ENCODE measurements at places on chromosomes 3 and 15.

DNA sequence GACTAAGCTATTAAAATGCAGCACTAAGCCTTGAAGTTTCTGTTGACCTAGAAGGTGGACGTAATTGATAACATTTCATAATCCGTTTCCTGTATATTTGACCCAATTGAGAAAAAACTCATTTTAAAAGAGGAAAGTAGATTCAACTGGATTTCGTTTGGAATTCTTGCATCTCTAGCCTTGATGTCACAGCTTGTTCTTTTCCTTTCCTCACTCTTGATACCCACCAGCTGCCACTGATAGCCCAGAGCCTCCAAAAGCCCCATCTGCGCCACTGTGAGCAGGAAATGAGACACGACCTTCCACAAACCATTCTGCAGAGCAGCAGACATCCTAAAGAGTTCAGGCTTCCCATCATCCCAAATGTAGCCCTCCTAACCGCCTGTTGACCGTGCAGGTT lies 61.8 kb downstream of the FOXB1 start:
- no peak for DNase-seq

GRCh38 chr15:41407341-41407740 lies 5.0 kb upstream of the NDUFAF1 start:
- DNase-seq, result no peak

DNA sequence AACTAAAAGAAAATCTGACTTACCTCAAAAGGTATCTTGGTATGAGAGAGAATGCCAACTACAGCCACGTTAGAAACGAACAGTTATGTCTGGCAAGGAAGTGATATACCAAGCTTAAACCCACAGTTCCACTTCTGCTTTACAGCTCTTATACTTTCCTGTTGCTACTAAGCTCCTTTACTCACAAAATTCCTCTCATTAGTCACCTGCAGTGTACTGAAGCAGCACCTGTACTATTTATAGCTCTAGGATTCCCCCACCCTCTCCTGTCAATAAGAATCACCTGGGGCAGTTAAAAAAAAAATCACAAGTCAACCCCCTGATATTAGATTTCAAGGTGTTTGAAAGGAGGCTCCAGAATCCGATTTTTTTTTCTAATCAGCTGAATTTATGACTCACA lies 2.9 kb upstream of the TMEM266 start:
- DNase-seq, result no peak

DNA sequence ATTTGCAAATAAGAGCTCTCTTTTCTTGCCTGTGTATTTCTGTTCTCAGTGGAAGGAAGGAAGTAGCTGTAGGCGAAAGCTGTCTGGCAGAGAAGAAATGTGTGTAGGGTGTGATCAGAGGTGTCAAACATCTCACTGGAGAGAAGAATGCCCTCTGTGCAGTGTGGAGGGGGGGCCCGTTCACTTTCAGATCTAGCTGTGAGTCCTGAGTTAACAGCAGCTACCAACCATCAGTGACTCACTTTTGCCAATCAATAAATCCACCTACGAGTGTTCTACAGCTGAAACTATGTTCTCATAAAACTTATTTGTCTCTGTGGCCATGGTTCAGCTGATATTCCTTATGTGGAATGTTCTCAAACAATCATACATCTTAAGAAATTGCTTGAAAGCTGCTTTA lies 103.7 kb downstream of the FRMD4B start:
- no peak for DNase-seq

GRCh38 chr3:152279479-152279878 lies 10.8 kb downstream of the MBNL1 start:
- no peak for DNase-seq

DNA sequence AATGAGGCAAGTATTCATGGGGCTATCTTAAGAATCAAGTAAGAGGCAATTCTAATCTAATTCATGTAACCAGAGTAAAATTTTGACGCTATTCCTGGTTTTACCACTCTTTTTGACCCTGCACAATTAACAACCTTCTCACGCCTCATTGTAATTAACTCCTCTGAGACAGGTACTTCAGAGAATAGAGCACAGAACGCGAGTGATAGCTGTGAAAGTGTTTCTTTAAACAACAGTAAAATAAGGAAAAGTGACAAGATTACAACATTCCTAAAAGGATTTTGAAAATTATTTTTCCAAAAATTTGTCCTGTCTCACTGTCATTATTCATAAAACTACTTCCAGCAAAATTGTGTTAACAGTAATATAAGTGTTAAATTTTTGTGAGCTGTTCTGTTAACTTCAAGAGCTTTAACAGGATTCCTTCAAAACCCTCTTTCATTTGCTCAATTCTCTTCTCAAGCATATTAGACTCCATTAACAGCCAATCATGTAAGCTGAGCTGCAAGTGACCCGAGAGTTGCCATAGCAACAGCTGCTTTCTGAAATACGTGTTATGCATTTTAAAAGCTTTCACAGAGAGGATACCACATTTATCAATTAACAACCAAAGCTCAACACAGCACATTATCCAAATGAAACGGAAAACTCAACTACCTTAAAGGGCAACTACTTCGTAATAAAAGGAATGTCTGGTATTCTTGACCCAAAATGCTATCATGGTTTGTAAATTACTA lies 93.1 kb downstream of the STAG1 start:
- DNase-seq, result peak; percentile 45

DNA sequence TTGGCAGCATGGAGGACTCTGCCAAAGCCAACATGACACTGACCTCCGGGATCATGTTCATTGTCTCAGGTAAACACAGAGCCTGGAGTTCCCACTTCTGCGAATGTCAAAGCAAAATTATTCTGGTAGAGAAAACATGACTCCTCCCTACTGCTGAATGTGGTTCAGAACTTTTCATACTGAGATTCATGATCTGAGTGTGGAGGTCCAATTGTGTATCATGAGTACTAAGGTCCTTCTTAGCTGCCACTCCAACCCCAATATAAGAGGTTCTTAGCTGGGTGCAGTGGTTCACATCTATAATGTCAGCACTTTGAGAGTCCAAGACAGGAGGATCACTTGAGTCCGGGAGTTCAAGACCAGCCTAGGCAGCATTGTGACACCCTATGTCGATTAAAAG lies 13.8 kb downstream of the CLDN18 start:
- no peak for DNase-seq

- peak; percentile 5 for DNase-seq
Observed at GRCh38 chr15:66066481-66066880, 187.1 kb downstream of the MEGF11 start.

- no peak for DNase-seq
Observed at GRCh38 chr15:74383695-74384565, 16.5 kb upstream of the CYP11A1 start.

DNA sequence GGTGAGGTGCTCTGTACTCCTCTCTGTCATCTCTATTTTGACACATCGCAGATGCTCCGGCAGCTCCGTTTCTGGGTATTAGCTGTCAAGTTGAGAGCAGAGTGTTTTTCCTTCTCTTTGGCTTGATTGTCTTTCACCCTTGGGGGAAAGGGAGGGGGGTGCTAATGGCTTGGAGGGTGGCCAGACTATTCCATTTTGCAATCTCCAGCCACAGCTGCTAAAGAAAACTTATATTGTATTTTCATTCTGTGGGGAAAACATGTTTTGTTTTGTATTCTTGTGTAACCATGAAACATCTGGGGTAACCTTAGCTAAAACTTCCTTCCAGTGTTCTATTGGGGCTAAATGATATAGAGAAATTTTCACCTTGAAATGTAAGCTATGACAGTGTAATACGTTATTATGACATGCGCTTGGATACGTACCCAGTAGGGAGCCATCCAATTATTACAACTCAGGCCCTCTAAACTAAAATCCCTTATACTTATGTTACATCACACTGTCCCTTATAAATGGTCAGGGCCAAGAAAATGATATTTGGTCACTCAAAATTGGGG lies 14.0 kb upstream of the LARP6 start:
- DNase-seq, result no peak

DNA sequence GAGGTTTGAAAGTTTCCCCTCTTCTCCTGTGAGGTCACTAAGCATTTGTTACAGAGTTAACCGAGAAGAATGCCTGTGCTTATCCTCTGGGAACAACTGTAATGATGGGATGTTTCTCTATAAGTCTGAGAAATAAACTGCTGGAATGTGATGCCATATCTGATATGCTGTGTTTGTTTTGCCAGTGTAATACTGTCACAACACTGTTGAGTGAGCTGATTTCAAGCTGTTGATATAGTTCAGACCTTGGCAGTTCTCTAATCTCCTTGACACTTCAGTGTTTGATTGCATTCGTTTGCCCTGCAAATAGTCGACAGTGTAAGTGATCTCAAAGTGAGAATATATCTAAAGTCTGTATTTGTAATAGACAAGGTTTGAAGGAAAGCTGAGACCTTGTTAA lies 73.3 kb downstream of the PTPRG start:
- DNase-seq, result no peak

DNA sequence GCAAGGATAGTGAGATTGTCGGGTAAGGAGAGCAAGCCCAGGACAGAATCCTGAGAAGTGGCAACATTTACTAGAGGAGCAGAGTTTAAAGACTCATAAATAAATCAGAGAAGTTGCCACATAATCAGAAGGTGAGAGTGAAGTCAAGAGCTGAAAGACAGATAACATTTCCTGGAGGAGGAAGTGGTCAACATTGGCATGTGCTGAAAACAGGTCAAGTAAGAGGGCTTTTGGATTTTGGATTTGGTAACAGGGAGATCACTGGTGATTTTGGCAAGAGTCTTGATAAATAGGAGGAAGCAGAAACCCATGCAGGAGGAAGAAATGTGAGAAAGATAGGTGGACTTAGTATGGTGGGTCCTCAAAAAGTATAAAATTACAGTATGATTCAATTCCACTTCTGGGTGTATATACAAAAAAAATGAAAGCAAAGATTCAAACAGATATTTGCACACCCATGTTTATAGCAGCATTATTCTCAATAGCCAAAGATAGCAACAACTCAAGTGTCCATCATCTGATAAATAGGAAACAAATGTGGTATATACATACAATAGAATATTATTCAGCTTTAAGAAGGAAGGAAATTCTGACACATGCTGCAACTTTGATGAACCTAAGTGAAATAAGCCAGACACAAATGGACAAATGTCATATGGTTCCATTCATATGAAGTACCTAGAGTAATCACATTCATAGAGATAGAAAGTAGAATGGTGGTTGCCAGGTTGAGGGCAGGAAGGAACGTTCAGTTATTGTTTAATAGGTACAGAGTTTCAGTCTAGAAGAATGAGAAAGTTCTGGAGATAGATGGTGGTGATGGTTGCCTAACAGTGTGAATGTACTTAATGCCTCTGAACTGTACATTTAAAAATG lies 27.3 kb upstream of the MBNL1 start:
- DNase-seq, result no peak

GRCh38 chr3:4552811-4553210 lies 59.7 kb downstream of the ITPR1 start:
- no peak for DNase-seq

DNA sequence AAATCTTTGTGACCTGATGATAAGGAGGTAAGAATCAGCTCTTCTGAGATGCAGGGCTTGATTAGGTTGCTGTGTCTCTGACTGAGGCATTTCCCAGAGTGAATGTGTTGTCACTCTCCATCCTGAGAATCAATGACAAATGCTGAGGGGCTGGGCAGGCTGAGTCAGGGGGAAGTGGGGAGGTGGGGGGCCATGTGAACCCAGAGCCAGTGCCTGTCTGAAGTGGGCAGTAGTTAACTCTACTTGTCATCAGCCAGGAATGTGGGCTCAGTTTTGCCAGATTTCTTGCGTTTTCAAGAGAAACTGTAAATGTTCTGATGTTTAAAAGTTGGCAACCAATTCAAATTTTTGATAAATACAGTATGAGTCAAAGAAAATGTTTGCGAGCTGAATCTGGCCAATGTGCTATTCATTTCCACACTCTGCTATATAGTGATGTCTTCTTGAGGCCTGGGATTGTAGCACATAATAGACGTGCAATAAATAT lies 3.1 kb upstream of the BNC1 start:
- no peak for DNase-seq

GRCh38 chr3:9108876-9109567 lies 140.4 kb downstream of the SRGAP3 start:
- DNase-seq, result no peak

All from DMS79 treated with DMSO at 0.1 percent for 48 hours (cell line).